Hematopoietic multipotent progenitor cell treated with erythropoietin and hydrocortisone succinate and interleukin-3 and kit ligand, for 8 days (in vitro differentiated cells): ENCODE measurements at places on chromosomes 4 and X.

DNA sequence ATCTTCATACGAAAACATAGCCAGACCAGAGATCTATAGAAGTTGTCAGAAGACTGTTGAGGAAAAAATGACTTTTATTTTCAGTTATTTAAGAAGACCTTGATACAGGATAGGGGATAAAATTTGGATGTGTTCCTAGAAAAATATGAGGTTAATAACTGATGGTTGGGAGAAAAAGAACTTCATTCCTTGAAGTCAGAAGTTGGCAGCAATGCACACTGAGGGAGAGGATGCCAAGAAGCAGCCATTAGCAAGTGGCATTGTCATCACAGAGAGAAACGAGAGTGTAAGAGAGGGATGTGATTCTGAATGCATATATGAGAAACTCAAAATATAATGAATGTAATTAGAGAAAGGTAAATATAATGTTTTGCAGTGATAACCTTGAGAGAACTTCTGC lies 382.1 kb upstream of the EPHA5 start:
- DNase-seq = no peak

DNA sequence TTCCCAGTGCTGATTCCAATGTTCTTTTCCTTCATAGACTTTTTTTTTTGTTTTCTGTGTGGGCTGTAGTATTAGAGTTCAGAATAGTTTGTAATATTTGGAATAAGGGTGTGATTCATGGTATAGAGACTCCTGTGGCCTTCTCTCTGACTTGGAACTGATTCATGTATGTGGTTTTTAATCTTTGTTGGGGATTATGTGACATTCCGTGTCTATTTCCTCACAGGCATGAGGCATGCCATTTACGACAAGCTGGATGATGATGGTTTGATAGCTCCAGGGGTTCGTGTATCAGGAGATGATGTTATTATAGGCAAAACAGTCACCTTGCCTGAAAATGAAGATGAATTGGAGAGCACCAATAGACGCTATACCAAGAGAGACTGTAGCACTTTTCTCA lies 44.4 kb downstream of the POLR2B start:
- no peak for DNase-seq

DNA sequence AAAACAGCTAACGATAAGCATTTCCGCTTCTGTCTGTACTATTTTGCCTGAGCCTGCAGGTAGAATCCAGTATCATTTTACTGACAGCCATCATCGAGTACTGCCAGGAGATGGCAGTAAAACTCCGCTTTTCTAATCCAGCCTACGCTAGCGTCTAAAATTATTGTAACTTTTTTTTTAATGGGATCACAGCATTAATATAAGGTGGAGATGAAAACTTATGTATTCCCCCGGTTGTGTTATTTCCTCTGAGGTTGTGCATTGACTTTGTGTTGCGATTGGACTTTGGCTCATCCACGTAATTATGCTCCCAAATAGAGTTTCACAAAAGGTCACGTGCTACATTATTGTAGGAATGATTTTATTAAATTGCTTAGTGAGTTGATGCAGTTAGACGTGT lies 248.1 kb downstream of the C4orf33 start:
- peak; percentile 29 for DNase-seq

DNA sequence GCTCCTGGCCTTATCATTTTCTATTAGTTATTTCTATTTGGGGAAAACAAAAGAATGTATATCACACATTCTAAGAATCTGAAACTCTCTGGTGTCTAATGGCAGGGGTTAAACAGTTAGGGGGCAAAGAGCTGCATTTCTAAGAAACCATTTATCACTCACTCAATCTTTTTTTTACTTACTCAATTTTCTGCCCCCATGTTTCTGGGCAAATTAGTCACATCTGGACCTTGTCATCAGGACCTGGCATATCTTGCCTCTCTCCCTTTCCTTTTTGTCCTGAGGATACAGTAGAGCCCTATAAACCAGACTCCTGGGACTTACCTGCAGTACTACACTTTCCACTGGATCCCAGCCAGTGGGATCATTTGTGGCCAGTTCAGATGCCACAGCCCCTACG lies 89.1 kb downstream of the ANXA3 start:
- peak; percentile 50 for DNase-seq
